GM23248 (cell line): ENCODE measurements at places on chromosomes 7 and 10. TPM values are rescaled to one million over a fixed set of nuclear protein-coding genes. Genes with fewer than 3 reads are reported as not detected.
A peak's percentile ranks its signal among the peaks of the same experiment; 100 is the strongest.

The SLC16A9 gene
- not detected in 2 replicates for total RNA-seq

The SFR1 gene
- total RNA-seq = 4.4 and 4.6 TPM in 2 replicates

The TMEM140 gene
- 1.6 and 4.4 TPM in 2 replicates for total RNA-seq

DNA sequence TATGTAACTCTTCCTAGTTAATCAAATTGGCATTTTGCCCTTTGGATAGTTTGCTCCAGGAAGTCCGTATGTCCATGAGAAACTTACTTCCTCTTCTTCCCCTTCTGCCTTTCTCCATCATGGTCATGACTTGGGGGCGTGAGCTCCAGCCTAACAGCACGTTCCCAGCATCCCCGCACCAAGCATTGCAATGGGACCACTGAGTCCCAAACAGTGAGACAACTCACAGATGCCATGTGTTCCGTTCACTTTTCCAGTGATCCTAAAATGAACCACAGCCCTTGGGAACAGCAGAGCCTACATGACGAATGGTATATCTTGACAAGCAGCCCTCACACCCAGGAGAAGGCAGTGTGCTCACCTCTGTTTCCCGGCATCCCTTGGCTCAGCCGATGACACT is 10.7 kb downstream of the BTBD16 start:
- H3K4me3 ChIP-seq = no peak overlapping the region
- DNase-seq = no peak
- H3K27me3 ChIP-seq = no peaks in the 10 kb centered on the region

The OPN4 gene
- not detected in 2 replicates for total RNA-seq

- H3K4me3 ChIP-seq = peak overlapping the region; percentile 34; the same call in 1 of the 2 replicates
- no peaks in the 10 kb centered on the region for H3K27me3 ChIP-seq
- peak; percentile 86 for DNase-seq
- peaks cover 23% of the 10 kb centered on the region for H3K4me1 ChIP-seq
- peak overlapping the region; percentile 52 for H3K27ac ChIP-seq
- H3K36me3 ChIP-seq = no peaks in the 10 kb centered on the region
These were observed 78.7 kb upstream of the CXCL12 start for GRCh38 chr10:44463511-44464121.

GRCh38 chr7:134657526-134657925 is 10.9 kb downstream of the BPGM start:
- peaks cover 27% of the 10 kb centered on the region for H3K4me1 ChIP-seq
- no peak overlapping the region for H3K27ac ChIP-seq
- 0 out of 2 replicates have a peak, but pooled peaks cover 3% of the 10 kb centered on the region for H3K36me3 ChIP-seq
- no peak for DNase-seq
- no peaks in the 10 kb centered on the region for H3K27me3 ChIP-seq

- no peak overlapping the region for H3K4me3 ChIP-seq
- H3K4me1 ChIP-seq = peaks cover 43% of the 10 kb centered on the region
- no peak overlapping the region for H3K27ac ChIP-seq
- DNase-seq = no peak
These were observed 40.4 kb downstream of the MTURN start for GRCh38 chr7:30175180-30175579.
